ENCODE measurements at places on chromosomes 5 and 9.

DNA sequence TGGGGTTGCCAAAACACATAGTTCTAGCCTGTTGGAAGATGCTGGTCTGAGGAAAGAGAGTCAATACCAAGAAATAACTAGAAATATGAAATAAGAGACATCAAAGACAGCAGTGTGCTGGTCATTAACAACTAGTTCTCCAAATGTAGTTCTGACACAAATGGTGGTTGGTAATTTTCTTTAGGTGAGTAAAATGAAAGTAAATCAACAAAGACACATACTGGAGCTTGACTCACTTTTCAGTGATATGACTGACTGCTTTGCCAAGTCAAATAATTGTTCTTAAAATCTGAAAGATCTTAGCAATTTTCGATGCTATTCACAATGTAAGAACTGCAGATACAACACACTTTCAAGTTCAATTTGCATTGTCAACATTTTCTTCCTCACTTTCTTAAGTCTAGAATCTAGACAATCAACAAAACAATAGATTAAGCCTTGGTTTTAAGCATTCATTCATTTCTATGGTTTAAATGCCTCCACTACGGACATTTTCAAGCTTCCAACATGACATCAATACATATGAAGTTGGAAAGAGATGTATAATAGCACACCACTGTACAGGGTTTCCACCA lies 166.8 kb upstream of the MAP3K1 start:
- DNase-seq: no peak

- DNase-seq: no peak
These were observed 40.2 kb upstream of the ROPN1L start for GRCh38 chr5:10401498-10401897.

- DNase-seq: no peak
These were observed 264.7 kb downstream of the NPR3 start for GRCh38 chr5:32975656-32976375.

DNA sequence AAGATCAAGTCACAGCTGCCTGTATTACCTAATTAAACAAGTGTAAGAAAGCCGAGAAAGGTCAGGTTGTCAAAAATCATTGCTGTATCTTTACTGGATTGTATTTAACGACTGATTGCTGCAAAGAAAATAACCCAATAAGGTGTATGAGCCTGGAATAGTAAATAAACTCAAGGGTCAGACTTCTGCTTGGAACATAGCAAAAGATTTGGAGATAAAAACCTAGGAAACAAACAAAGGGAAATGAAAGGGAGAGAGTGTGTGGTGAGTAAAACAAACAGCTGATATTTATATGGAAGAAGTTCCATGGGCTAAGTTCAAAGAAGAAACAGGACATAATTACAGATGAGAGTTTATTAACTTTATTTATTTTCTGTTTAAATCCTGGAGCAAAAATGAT lies 354.0 kb downstream of the TLR4 start:
- no peak for DNase-seq
